ENCODE measurements at places on chromosomes 6 and 20. TPM values are rescaled to one million over a fixed set of nuclear protein-coding genes. Genes with fewer than 3 reads are reported as not detected.

GRCh38 chr20:38393259-38393658, 41.9 kb downstream of the SNHG17 start:
- H3K27me3 ChIP-seq, result peaks cover 3% of the 10 kb centered on the region
- H3K27ac ChIP-seq, result no peak overlapping the region
- no peak overlapping the region for H3K4me3 ChIP-seq
- DNase-seq, result no peak
- no peaks in the 10 kb centered on the region for H3K36me3 ChIP-seq
- H3K4me1 ChIP-seq, result no peaks in the 10 kb centered on the region

DNA sequence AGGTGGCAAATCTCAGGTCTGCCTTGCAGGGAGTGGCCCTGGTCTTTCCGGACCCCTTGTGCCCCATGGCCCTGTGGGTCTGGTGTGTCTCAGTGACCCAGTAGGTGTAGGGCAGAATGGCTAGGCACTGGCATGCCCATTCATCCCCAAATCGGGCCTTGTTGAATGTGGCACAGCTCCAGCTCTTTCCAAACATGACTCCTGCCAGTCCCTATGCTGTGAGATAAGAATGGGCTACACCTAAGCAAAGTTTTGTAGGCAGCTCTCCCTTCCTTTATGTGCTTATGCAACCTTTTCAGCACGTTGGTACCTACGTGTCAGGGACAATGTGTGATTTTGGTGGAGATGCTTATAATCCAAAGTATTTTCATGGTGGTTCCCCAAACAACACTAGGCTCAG, 33.9 kb downstream of the FOXO3 start:
- DNase-seq, result no peak
- no peaks in the 10 kb centered on the region for H3K36me3 ChIP-seq

DNA sequence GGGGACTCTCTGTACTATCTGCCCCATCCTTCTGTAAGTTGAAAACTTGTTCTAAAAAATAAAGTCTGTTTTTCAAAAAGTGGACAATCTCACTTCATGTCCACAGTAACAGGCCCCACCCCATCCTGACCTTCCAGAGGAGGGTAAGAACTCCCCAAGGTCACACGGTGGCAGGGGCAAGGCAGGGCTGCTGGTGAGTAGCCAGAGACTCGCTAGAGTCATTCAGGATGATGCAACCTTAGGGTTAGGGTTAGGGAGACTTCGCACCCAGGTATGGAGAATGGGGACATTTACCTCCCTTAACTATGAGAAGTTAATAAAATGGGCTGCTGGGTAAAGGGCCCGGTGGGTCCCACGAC, 15.4 kb downstream of the PEDS1 start:
- peaks cover 21% of the 10 kb centered on the region for H3K4me1 ChIP-seq
- H3K27me3 ChIP-seq, result no peaks in the 10 kb centered on the region
- no peak overlapping the region for H3K4me3 ChIP-seq
- peaks cover 33% of the 10 kb centered on the region for H3K36me3 ChIP-seq

DNA sequence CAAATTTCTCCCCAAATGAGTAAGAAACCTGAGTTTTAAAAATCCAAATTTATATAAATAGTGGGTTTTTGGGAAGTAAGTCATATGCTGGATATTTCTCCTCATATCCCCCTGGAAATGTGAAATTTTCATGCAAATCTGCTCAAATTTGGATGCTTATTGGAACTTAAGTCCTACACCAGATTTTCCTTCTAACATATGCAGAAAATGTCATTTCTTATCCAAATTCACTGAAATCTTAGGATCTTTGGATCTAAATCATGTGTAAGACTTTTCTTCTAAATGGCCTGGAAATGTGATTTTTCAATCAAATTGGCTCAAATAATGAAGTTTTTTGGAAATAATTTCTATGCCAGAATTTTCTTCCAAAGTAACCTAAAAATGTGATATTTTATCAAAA, 33.0 kb downstream of the ZNF133 start:
- no peak overlapping the region for H3K4me3 ChIP-seq
- peaks cover 11% of the 10 kb centered on the region for H3K36me3 ChIP-seq
- no peaks in the 10 kb centered on the region for H3K4me1 ChIP-seq
- no peaks in the 10 kb centered on the region for H3K27me3 ChIP-seq
- no peak for DNase-seq

DNA sequence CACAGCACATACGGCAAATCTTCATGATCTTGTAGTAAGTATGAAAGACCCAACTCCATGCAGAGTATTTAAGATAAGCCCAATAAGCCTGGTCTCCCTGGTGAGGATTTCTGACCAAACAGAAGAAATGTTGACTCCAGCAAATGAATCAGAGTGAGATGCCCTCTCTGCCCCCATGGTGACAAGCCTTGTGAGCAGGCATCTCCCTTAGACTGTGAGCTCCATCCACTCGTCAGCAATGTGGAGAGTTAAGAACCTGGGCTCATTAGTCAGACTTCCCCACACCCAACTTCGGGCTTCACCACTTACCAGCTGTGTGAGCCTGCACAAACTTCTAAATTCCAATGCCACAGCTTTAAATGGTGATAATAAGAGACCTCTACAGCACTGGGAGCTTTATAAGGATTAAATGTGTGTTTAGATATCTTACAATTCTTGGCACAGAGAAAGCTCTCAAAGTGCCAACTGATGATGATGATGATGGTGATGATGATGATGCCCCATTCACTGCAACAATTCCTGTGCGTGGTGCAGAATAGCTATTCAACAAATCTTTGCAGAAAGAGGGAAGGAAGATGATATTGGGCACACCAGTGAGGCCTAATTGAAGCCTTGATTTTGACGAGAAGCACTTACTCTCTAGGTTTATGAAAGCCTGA, 253.4 kb upstream of the TAB2 start:
- DNase-seq, result peak; percentile 33
- no peak overlapping the region for H3K4me3 ChIP-seq
- H3K4me1 ChIP-seq, result peaks cover 56% of the 10 kb centered on the region
- H3K27me3 ChIP-seq, result no peaks in the 10 kb centered on the region
- peaks cover 5% of the 10 kb centered on the region for H3K36me3 ChIP-seq

DNA sequence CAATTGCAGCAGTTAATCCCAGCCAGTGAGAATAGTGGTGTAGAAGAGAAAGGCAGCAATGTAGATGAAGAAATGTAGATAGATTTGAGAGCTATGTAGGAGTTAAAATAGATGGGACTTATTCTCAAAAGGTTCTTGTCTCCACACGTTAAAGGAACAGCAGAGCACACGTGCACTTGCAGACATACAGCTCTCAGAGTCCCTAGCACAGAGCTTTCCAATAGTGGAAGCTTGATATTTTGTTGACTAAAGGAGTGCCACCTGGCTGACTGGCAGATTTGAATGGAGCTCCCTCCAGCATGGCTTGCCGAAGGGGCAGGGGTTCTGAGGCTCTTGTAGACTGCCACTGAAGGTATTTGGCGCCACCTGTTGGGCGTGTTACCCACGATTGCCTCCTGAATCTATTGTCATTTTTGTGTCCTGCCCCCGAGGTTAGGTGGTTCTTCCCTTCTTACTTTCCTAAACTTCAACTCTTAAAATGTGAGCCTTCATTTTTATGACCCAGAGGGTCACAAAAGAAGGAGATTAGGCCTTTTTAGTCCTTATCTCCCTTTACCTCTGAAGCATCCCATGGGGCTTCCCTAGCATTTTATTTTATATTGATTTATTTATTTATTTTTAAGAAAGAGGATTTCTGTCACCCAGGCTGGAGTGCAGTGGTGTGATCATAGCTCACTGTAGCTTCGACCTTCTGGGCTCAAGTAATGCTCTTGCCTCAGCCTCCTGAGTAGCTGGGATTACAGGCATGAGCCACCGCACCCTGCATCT, 16.4 kb downstream of the BRD2 start:
- no peak overlapping the region for H3K4me3 ChIP-seq
- no peaks in the 10 kb centered on the region for H3K27me3 ChIP-seq
- DNase-seq, result peak; percentile 96
- H3K4me1 ChIP-seq, result peaks cover 15% of the 10 kb centered on the region
- H3K36me3 ChIP-seq, result peaks cover 20% of the 10 kb centered on the region

- H3K27me3 ChIP-seq, result no peaks in the 10 kb centered on the region
- H3K4me3 ChIP-seq, result no peak overlapping the region
- H3K27ac ChIP-seq, result no peak overlapping the region
- H3K4me1 ChIP-seq, result peaks cover 7% of the 10 kb centered on the region
- peaks cover 17% of the 10 kb centered on the region for H3K36me3 ChIP-seq
- DNase-seq, result no peak
Observed at GRCh38 chr6:154852687-154853086, 119.5 kb downstream of the SCAF8 start.

GRCh38 chr20:17969278-17969883, 563 bp downstream of the MGME1 start:
- peak; percentile 71 for DNase-seq
- H3K4me3 ChIP-seq, result peak overlapping the region; percentile 87
- H3K36me3 ChIP-seq, result peaks cover 78% of the 10 kb centered on the region

DNA sequence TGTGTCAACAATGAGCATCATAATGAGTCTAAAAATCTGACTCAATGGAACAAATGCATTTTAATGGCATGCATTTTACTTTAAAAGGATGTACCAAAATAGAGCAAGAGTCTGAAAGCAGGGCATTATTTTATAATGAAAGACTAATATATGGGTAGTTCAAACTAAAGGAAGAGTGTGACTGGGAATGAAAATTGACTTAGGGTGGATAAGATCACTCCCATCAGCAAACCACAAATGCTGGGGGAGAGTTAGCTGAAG, 114.7 kb downstream of the SOX4 start:
- H3K36me3 ChIP-seq, result no peaks in the 10 kb centered on the region
- no peaks in the 10 kb centered on the region for H3K4me1 ChIP-seq
- no peak for DNase-seq
- H3K4me3 ChIP-seq, result no peak overlapping the region
- H3K27me3 ChIP-seq, result peaks cover 5% of the 10 kb centered on the region
- no peak overlapping the region for H3K27ac ChIP-seq

DNA sequence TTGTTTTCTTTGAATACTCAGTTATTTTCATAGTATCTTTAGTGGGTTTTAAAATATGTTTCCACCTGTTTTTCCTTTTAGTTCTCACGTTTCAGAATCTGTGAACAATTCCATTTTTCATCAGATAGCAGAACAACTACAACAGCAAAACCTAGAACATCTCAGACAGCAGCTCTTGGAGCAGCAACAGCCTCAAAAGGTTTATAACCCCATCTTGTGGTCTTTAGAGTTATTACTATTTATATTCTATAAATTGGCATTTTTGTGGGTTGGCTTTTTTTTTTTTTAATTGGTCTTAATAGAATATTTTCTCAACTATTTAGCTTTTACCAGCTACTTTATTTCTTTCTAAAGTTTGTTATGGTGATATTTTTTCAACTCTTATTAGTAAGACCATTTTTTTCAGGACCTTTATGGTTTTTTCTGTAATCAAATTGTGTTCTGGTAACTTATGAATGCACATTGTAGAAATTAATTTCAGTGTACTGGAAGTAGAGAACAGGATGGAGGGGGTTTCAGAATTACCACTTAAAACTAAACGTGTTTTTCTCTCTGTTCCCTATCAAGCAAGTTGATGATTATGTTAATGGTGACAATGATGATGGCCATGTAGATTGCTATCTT, 72.2 kb downstream of the SCAF8 start:
- H3K4me3 ChIP-seq, result no peak overlapping the region
- H3K36me3 ChIP-seq, result peaks cover 41% of the 10 kb centered on the region
- no peak overlapping the region for H3K27ac ChIP-seq
- H3K4me1 ChIP-seq, result peaks cover 3% of the 10 kb centered on the region

- DNase-seq, result no peak
- H3K36me3 ChIP-seq, result peaks cover under 1% of the 10 kb centered on the region
- H3K4me1 ChIP-seq, result peaks cover 4% of the 10 kb centered on the region
- no peak overlapping the region for H3K4me3 ChIP-seq
- H3K27me3 ChIP-seq, result peaks cover 27% of the 10 kb centered on the region
Observed at GRCh38 chr6:136552054-136552453, 1.8 kb upstream of the MAP7 start.

GRCh38 chr6:105087571-105088211, 92.1 kb downstream of the POPDC3 start:
- no peak overlapping the region for H3K27ac ChIP-seq
- H3K36me3 ChIP-seq, result no peaks in the 10 kb centered on the region
- H3K27me3 ChIP-seq, result no peaks in the 10 kb centered on the region

Gene ABHD16B
- 0.11 TPM for total RNA-seq

Gene NKAPL
- 0.14 TPM for total RNA-seq

Gene TMEM14B
- total RNA-seq, result 99.3 TPM

Gene NOX3
- not detected for total RNA-seq

Gene PPIL6
- total RNA-seq, result 0.09 TPM

Gene TDP2
- 45.4 TPM for total RNA-seq

Gene TRIM40
- total RNA-seq, result not detected
